ENCODE measurements at places on chromosomes 7 and 10.

GRCh38 chr7:150368884-150369747 lies 494 bp downstream of the REPIN1 start:
- no peak for DNase-seq

DNA sequence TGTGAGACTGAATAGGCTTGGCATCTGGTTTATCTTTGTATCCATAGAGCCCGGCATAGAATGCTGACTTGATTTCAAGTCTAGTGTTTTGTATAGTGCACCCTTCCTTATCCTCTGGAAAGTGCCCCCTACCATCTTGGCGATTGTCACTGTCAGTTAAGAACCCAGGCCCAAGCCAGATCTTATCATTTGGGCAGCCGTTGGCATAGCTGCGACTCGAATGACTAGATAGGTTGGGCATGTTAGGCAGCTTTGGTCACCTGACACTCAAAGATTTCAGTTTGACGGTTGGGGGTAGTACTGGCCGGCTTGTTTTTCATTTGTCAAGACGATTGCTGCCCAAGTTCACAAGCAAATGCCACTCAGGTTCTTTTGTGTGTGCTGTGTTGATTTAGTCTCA lies 6.6 kb downstream of the NIPSNAP2 start:
- DNase-seq: peak; percentile 13

DNA sequence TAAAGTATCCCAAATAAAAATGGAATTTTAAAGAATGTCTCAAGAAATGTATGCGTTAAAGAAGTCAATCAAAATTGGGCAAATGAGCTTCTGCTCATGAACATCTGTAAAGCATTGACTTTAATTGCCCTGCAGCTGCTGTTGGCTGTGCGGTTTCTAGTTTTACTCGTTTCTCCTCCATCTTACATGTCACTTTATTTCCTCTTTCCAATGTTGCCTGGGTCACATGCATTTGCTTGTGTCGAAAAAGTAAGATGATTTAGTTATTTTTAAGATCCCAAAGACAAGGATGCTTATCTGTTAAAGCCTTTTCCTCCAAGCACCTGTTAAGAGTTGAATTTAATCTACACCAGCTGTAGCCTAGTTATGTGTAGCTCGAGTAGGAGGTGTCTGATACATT lies 310.4 kb downstream of the EXOC4 start:
- peak; percentile 27 for DNase-seq

GRCh38 chr7:53789741-53790140 lies 752.4 kb upstream of the VSTM2A start:
- DNase-seq: no peak

DNA sequence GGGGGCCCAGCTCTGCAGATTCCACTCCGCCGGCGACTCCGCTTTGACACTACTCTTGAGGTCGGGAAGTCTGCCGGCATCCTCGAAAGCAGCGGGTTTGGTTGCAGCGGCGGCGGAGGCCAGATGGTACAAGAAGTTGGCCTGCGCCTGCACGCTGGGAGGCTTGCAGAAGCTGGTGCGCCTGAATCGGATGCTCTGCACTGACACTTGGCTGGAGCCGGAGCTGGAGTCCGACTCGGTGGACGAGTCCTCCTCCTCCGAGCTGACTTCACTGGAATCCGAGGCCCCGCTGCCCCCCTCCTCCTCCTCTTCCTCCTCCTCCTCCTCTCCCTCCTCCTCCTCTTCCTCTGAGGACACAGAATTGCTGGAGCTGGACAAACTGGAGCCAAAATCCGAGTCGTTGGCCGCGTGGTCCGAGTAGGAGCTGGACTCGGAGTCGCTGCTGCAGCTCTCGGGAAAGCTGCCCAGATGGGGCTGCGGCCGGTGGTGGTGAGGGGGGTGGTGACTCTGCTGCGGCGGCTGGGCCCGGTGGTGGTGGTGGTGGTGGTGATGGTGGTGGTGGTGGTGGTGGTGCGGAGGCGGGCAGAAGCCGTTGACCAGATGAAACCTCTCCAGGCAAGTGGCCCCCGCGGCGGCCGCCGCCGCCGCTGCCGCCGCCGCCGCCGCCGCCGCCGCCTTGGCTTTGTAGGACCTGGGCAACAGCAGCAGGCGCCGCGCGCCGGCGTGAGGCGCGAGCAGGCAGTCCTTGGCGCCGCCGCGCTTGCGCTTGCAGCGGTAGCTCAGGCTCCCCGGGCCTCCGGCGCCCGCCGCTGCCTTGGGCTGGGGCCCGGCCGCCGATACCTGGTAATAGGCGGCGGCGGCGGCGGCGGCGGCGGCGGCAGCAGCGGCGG lies 9.0 kb downstream of the SKIDA1 start:
- no peak for DNase-seq

DNA sequence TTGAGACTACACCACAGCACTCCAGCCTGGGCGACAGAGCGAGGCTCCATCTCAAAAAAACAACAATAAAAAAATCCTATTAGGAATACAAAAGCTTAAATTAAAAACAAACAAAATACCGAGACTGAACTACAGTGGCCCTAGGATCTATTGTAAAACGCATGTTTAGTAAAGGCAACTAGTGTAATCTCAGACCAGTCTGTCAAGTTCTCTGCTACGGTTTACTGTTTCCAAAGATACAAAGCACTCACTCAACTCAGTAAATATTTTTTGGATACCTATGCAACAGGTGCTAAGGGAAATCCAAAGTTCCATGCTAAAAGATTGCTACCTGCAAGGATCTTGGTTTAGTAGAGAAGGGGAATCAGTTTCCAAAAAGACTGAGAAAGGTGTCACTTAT lies 3.4 kb upstream of the MIOS start:
- no peak for DNase-seq

DNA sequence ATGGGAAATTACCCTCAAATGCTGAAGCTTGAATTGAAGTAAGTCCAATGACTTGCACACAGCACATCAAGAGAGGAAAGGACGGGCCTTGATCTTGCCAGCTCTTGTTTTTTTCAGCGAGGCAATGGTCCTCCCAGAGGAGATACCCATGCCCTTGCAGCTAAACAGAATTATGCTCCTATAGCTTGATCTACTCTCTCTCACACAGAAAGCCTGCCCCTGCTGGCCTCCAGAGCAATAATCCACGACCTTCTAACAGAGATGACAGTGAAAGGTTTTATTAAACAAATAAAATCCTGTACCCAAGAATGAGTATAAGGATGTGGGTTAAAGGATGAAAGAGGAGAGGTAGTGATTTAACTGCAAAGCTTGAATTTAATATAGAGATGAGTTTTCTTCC lies 268.0 kb downstream of the ADRA2A start:
- no peak for DNase-seq

DNA sequence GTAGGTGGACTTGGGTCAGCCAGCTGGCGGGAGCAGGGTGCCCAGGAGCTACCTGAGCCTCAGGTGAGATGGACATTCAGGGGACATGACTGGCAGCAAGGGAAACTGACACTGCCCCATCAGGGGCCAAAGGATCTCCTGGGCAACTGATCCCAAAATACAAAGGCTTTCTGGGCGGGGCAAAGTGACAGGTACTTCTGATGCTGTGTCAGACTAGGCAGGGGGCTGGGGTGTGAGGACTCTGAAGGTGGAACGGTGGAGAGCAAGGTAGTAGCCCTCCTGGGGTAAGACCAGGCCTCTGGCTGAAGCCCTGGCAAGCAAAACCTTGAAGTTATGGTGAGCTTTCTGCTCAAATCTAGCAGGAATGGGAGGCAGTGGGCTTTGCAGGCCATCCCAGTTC lies 4.4 kb downstream of the OPN4 start:
- DNase-seq: no peak

DNA sequence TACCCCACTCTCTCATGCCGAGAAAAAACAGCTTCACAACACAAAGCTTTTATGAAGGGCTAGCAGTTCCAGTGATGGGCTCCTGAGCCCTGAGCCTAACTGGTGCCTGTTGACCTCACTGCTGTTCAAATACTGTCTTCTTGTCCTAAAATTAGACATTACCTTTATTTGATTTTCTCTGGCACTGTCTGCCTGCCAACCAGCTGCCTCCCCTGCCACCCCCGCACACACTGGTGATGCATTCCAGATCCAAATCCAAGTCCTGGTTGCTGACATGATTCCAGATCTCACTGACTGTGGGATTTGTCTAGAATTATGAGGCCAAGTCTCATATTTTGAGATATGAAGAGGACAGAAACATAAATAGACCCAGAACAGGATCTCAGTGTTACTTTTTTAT lies 816.2 kb downstream of the NRG3 start:
- DNase-seq: no peak

GRCh38 chr7:49766966-49767365 lies 6.5 kb upstream of the VWC2 start:
- DNase-seq: no peak

- no peak for DNase-seq
Observed at GRCh38 chr7:38548605-38549004, 82.6 kb downstream of the AMPH start.

DNA sequence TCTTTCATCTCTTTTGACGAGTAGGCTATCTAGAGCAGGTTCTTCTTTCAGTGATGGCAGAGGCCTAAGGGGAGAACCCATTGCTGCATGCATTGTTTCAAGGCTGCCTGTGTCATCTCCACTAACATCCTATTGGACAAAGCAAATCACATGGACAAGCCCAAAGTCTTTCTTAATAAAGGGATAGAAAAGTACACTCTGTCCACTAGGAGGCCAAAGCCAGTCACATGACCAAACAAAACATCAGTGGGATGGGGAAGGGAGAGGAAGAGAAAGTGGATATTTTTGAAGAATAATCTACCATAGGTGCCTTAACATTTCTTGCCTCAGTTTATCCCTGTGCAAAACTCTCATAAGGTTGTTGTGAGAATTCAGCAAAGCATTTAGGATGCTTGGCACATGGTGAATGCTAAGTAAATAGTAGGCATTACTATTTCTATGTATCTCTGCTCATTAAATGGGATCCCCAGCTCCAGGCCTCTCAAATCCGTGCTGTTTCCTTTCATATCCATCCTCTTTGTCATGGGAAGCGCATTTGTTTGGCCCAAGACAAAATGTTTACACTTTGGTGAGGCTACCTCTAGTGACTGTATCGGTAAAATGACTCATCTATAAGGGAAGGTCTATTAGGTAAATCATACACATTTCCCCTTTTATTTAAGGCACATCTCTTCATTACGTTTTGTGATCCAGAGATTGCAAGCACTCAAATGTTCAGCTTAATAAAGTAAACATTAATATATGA lies 16.7 kb upstream of the CADPS2 start:
- no peak for DNase-seq

DNA sequence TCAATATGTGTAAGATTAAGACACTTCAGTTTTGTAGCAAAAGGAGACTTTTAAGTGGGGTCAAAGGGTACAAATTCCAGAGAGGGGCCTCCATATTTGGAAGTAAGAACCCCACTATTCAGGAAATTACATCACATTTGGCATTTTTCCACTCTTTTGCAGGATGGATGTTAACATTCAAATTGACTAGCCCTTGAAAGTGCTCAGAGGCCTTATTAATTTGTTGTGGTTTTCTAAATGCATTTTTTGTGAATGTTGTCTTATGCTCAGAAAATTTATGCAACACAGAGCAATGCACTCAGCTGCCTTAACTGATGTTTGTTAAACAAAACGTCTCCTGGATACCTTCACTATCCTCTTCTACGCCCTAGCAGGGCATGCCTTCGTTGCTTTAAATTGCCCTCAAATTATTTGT lies 50.9 kb upstream of the PDLIM1 start:
- no peak for DNase-seq

- peak; percentile 80 for DNase-seq
Observed at GRCh38 chr7:32892521-32893206, 1.1 kb upstream of the KBTBD2 start.

DNA sequence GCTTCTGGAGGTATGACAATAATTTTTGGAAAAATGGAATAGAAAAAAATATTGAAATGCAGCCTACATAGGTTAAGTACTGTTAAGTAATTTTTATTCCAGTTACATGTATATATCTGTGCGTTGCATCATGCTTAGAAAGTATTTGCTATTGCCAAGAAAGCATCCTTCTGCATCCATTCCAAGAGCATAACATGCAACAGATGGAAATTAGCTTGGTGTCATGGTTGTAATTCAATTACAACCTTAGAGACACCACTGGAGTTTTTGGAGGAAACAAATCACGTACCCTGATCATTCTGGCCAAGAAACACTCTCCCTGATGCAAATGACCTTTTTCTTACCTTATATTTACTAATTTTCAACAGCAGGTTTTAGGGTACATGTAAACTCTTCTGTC lies 1.7 kb downstream of the AKR1B1 start:
- DNase-seq: no peak

DNA sequence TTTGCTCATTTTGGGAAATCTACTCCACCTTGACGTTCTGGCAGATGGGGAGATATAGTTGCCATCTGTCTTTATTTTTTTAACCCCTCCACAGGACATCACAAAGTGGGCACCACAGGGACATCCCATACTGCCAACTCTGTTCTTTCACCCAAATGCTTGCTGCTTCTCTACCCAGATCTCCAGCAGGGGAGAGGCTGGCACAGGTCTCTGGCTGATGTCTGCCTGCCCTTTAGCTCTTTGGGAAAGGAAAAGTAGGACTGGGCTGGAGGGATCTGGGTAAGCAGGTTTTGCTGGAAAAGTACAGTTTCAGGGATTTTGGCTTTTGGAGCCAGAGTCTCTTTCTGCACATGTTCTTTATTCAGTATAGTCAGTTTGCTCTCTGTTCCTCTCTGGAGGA lies 156.7 kb downstream of the ANLN start:
- DNase-seq: no peak

DNA sequence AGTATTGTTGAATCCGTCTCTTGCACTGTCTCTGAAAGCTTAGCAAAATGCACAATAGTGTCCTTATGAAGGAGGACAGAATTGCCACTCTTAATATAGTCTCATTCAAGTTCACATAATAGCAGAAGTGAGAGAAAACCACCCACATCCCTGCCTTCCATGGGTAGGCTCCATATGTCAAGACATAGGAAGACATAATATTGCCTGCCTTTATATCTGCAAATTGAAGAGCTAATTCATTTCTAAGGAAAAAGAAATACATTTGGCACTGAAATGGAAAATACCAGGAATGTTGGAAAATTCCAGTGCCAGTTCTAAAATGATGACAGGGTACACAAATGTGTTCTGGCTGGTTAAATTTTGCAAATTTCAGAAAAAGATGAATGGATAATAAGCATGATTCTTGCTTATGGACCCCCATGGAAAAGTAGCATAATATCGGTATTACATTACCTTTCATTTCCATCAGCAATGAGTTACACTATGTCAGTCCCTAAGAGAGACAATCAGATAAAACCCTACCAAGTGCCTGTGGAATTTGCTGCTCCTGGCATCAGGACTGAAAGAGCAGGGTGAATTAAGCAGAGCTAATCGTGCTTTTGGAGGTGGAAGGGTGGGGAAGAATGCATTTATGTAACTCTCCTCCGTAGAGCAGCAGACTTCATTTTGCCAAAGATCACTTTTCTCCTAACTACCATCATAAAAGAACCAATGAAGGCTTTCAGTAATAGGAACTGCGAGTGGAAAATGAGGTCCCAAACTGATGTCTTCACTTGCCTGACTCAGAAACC lies 312.6 kb downstream of the FGFR2 start:
- no peak for DNase-seq

- DNase-seq: no peak
Observed at GRCh38 chr10:32882076-32882475, 76.0 kb downstream of the ITGB1 start.

- DNase-seq: no peak
Observed at GRCh38 chr10:72935361-72935760, 19.2 kb downstream of the PLA2G12B start.

- no peak for DNase-seq
Observed at GRCh38 chr7:25075459-25075858, 49.6 kb downstream of the CYCS start.
